Stimulated activated CD8-positive, alpha-beta memory T cell treated with anti-CD3 and anti-CD28 coated beads, Interleukin-12 subunit alpha, Interleukin-12 subunit beta, amount 100 ng/mL, for 1 hour (primary cell): ENCODE measurements at places on chromosomes 7 and 10.

- DNase-seq, result no peak
Measured at GRCh38 chr7:46838463-46838862, 743.4 kb downstream of the TNS3 start.

DNA sequence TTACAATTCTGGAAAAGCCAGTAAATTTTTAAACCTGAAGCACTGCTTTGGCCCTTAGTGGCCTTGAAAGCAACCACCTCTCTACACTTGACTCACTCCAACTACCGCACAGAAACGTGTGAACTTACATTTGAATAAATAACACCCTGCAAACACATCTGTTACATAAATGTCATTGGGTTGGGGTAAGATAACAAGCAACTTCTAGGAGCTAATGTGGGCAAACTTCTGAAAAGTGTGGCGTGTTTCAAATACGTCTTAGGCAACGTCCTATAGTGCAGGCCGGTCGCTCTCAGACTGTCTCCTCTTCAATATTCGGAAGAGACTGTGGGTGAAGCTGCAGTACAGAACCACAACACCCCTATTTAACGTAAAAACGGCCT is 474 bp downstream of the ORC5 start:
- no peak for DNase-seq

GRCh38 chr10:35346248-35346647 is 9.9 kb downstream of the CCNY start:
- no peak for DNase-seq

- DNase-seq, result no peak
Measured at GRCh38 chr10:97024168-97025073, 161.3 kb downstream of the SLIT1 start.

GRCh38 chr7:68245688-68246087 is 1249.1 kb downstream of the TYW1 start:
- DNase-seq, result no peak

GRCh38 chr7:52413051-52413450 is 622.4 kb upstream of the POM121L12 start:
- no peak for DNase-seq

GRCh38 chr7:142787034-142787768 is 16.4 kb downstream of the PRSS2 start:
- DNase-seq, result no peak
